ENCODE measurements at places on chromosomes 1 and 21. TPM values are rescaled to one million over a fixed set of nuclear protein-coding genes. Genes with fewer than 3 reads are reported as not detected.

DNA sequence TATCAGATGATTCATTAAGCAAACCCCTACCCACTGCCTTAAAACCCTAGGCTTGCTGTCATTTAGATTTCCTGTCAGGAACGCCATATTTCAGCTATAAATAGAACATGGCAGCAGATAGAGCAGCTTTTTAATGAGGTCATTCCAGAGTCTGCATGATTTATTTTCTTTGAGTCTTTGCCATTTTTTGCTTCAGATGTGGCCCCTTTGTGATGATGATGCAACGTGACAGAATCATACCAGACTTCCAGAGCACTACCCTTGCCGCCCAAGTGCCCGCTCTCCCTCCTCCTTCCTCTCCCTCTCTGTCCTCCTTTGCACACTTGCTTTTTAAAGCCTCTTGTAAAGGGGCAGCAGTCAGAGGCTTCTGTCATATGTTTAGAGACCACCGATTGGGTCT is 55.5 kb upstream of the TRIM67 start:
- peak; percentile 59 for DNase-seq

- no peak for DNase-seq
Observed at GRCh38 chr1:38740487-38740886, 119.1 kb downstream of the RRAGC start.

GRCh38 chr1:171286032-171286705 is 27.8 kb upstream of the FMO4 start:
- no peak for DNase-seq

GLIS1 gene
- total RNA-seq, result 1.9 TPM

DNA sequence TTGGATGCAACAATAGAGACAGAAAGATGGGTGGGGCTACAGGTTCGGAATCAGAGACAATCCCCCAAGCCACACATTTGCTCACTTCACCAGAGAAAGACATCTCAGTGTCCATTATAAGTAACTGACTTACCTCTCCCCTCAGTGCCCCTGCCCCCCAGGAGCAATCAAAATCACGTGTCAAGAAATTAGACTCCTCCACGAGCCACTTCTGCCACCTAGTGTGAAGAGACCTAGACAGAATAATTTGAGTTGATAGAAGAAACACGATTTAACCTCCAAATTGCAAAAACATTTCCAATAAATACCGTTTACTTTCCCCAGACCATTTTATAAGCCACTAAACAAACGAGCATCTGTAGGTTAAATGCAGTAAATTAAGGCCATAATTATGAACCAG is 123.2 kb downstream of the SLC30A10 start:
- DNase-seq, result no peak

All from myocyte (in vitro differentiated cells).